ENCODE measurements at places on chromosomes 6 and 20.

DNA sequence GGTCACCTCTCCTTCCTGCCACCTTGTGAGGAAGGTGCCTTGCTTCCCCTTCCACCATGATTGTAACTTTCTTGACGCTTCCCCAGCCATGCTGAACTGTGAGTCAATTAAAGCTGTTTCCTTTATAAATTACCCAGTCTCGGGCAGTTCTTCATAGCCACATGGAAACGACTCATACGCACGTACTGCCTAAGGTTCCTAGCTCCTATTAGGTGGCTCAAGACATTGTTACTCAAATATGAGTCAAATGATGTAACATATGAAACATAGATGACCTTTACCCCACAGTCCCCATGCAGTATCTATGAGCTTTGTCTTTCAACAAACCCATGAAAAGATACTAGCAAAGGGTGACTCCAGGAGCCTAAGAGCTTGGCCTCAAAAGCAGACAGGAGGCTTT, 98.3 kb downstream of the SIM1 start:
- peak; percentile 28 for DNase-seq

- DNase-seq, result no peak
Observed at GRCh38 chr6:129351807-129352206, 358.2 kb downstream of the ARHGAP18 start.

DNA sequence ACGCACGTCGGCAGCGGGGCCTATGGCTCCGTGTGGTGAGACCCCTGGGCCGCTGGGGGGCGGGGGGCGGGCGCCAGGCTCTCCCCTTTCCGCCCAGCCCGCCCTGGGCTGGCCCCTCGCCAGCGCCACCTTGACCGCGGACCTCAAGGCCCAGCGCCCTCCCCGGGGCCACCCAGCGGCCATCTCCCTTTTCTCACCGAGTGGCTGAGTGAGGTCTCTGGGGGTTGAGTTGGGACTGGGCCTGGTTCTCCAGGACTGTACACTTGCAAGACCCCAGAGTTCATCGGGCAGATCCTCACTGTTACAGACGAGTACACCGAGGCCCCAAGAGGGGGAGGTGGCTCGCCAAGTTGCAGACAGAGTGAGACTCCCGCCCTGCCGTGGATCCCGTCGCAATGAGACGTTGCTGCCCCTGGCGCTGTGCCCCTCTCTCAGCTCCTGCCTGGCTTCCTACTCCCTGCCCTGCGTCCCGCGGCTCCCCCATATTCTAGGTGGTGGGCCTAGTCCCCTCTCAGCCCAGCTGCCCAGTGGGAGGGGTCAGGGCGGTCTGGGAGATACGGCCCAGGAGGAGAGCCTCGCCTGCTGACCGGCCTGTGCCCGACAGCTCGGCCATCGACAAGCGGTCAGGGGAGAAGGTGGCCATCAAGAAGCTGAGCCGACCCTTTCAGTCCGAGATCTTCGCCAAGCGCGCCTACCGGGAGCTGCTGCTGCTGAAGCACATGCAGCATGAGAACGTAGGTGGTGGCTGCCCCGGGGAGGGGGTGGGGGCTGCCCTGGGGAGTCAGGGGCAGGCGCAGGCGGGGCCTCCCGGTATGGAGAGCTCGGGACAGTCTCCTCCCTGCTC, 576 bp downstream of the MAPK13 start:
- DNase-seq, result no peak

GRCh38 chr20:11454966-11455799, 462.5 kb upstream of the BTBD3 start:
- DNase-seq, result peak; percentile 42

DNA sequence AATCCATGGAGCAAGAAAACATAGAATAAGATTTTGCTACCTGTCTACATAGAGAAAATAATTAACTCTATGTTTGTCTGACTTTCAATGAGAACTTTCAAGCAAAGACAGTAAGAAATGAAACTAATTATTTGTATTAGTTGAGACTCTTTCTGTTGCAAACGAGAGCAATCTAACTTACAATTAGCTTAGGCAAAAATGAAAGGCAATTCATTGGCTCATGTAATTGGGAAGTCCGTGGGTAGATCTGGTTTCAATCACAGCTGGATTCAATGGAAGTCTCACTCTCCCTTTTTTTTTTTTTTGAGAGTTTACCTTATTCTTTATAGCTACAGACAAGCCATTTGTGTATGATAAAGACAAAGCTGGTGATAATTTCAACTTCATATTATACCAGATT, 68.2 kb upstream of the STXBP5 start:
- no peak for DNase-seq

DNA sequence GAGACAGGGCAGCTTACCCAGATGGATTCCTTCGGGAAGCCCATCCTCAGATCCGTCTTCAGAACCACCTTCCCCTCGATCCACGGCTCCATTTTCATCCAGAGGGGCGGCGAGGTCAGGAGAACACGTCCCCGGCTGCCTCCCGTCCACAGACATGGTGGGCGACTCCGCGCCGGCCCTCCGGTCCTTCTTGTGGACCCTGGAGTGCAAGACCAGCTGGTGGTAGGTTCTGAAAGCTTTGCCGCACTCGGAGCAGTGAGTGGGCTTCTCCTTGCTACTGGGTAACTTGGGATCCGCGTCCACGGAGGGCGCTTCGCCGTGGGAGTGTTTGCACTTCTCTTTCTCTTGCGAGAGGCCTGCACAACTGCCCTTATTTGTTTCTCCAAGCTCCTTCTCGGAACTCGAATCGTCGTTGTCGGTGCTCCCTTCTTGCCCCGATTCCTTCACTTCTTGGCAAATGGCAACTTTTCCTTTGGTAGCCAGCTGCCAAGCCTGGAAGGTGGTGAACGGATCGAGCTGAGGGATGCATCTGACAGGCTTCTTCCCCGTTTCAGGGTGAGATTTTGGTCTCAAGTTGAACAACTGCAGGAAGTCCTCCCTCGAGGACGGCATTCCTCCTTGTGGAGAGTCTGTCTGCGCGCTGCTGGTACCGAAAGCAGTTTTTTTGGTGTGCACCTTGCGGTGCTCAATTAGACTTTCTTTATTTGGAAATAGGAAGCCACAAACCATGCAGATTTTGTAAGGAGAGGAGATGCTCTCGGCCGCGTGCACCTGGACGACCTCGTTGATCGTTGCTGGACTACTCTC, 12.0 kb downstream of the ZNF217 start:
- no peak for DNase-seq

- DNase-seq, result no peak
Observed at GRCh38 chr20:58776109-58776508, 74.6 kb downstream of the GNAS-AS1 start.

- no peak for DNase-seq
Observed at GRCh38 chr6:158418501-158418900, 106.2 kb downstream of the TULP4 start.

- DNase-seq, result no peak
Observed at GRCh38 chr6:70412252-70413113, 825 bp upstream of the FAM135A start.

- no peak for DNase-seq
Observed at GRCh38 chr6:166589337-166589731, 2.9 kb upstream of the RAMACL start.

DNA sequence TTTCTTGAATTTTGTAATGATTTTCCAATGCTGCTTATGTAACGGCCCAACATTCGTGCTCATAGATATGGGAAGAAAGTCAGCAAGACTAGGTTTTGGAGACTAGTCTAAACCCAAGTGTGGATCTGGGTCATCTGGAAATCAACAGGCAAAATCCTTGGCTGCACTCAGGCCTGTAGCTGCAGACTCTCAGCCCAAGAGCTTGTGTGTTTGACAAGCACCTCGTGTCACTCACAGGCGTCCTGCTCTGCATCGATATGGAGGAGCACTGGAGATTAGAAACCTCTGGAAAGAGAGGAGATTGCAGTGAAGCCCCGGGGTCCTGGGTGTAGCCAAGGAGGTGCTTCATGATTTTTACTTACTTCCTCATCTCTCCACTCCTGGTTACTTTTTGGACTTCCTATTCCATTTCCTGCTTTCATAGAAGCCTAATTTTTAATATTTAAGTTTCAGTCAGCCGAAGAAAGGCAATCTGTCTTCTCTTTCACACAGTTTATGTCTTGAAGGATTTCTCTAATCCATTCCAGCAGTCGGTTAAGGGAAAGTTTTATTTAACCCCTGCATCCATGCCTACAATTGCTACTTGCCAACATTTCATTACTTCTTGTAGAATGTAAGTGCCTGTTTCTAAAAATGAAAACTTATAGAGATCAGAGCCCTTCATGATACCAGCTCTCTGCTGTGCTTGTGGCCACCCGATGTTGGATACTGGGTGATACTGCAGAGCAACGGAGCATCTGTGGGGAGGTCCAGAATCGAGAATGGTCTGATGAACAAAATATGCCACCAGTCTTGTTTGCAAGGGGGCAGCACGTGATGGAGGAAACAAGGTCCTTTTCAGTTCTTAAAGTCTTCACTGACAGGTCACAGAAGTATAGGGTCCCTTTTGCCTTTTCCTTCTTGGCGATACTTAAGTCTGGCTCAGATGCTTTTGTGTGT, 296.3 kb downstream of the QKI start:
- DNase-seq, result no peak

GRCh38 chr6:36976931-36977330, 9.1 kb downstream of the MTCH1 start:
- DNase-seq, result no peak

GRCh38 chr6:127486934-127487333, 27.7 kb upstream of the KIAA0408 start:
- DNase-seq, result no peak

- peak; percentile 25 for DNase-seq
Observed at GRCh38 chr20:16020971-16021370, 552.3 kb downstream of the KIF16B start.

GRCh38 chr6:92684386-92684785, 735.0 kb downstream of the EPHA7 start:
- no peak for DNase-seq

DNA sequence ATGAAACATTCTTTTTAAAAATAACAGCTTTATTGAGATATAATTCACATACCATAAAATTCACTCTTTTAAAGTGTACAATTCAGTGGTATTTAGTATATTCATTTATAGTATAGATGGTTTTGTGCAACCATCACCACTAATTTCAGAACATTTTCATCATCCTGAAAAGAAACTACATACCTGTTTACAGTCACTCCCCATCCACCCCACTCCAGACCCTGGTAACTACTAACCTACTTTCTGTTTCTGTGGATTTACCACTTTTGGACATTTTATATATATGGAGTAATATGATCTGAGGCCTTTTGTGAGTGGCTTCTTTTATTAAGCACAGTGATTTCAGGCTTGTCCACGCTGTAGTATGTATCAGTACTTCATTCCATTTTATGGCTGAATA, 2.5 kb upstream of the TMEM217 start:
- DNase-seq, result no peak

GRCh38 chr6:52363228-52363867, 1.4 kb downstream of the PAQR8 start:
- no peak for DNase-seq

- no peak for DNase-seq
Observed at GRCh38 chr6:32816746-32817204, at the start of gene HLA-DOB. HLA-DOB (minus strand) TSS chr6:32817002; CDS start chr6:32816951, 51 bp downstream.

GRCh38 chr6:143940011-143940597, 68.0 kb downstream of the PLAGL1 start:
- DNase-seq, result no peak

GRCh38 chr6:39166189-39166911, 51.4 kb upstream of the SAYSD1 start:
- peak; percentile 13 for DNase-seq

DNA sequence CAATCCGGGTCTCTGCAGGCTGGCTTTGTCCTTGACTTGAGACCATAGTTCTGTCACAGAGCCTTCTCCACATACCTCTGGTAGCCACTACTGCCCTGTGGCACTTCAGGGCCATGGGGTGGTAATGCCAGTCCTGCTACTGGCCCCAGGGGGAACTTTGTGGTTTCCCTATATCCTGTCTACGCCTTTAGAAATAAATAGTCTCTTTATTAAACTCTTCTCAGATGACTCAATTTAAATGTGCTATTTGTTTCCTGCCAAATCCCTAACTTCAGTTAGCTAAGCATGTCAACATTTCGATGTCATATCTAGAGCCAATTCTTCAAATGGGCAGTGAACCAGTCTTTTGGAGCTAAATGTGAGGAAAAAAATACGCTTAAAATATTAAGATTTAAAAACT, 60.1 kb downstream of the SEL1L2 start:
- DNase-seq, result no peak

DNA sequence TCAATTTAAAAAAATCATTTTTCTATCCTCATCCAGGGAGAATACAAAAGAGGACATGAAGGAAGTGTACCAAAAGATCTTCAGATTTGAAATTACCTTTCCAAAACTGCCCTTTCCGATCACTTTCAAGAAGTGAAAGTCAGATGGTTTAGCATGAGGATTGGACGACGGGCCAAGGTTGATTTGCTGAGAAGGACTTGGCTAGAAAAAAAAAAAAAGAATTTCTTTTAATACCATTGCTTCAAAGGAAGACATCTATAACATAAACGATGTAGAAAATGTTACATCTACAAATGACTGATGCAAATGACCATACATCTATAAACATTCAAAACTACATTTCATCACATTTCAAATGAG, 120.9 kb upstream of the SLC2A12 start:
- DNase-seq, result no peak

- DNase-seq, result no peak
Observed at GRCh38 chr6:69790629-69791028, 6.2 kb downstream of the LMBRD1 start.

- no peak for DNase-seq
Observed at GRCh38 chr6:90849686-90850085, 262.8 kb upstream of the MAP3K7 start.

DNA sequence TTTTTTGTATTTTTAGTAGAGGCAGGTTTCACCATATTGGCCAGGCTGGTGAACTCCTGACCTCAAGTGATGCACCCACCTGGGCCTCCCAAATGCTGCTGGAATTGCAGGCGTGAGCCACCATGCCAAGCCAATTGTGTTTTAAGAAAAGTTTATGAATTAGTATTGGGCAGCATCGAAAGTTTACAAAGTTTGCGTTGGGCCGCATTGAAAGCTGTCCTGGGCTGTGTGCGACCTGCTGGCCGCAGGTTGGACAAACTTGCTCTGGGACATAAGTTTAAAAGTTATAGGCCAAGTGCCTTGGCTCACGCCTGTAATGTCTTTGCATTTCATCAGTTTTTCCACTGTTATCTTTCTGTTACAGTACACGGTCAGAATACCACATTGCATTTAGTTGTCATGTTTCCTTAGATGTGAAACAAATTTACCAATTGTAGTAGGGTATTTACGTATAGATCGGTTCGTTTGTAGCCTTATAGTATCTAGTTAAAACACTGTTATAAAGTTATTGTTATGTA, 39.5 kb downstream of the ASXL1 start:
- DNase-seq, result no peak

GRCh38 chr6:97023982-97024381, 99.5 kb downstream of the KLHL32 start:
- DNase-seq, result no peak

DNA sequence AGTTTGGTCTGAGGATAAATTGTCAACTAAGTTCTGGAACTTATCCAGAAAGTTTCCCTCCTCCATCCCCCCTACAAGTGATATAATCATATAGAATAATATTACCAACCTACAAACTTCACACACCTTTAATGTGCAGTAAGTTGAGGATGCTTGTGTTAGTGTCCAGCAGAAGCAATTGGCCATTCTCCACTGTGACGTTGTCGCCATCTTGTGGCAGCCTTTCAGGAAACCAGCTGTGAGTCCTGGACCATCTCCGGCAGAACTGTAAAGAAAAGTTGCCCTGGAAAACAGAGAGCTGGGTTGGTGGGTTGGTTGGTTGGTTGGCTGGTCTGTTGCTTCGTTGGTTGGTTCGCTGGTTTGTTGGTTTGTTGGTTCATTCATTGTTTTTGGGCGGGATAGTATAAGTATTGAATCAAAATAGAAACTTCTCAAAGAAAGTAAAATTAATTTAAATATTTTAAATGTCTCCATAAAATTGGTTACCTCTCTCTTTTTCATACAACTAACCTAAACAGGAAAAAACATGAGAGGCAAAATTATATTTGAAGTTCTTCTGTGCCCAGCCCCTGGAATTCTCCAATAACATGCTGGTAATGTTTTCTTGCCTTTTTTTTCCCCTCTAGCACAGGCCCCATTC, 127.5 kb downstream of the PKHD1 start:
- DNase-seq, result peak; percentile 5
